ENCODE measurements at places on chromosomes 7 and 10. TPM values are rescaled to one million over a fixed set of nuclear protein-coding genes. Genes with fewer than 3 reads are reported as not detected.

The ZNF107 gene
- total RNA-seq, result 1.1 TPM

The ACHE gene
- total RNA-seq, result 1.2 TPM

The OR9A2 gene
- total RNA-seq, result not detected

The ENO4 gene
- total RNA-seq, result 0.22 TPM

DNA sequence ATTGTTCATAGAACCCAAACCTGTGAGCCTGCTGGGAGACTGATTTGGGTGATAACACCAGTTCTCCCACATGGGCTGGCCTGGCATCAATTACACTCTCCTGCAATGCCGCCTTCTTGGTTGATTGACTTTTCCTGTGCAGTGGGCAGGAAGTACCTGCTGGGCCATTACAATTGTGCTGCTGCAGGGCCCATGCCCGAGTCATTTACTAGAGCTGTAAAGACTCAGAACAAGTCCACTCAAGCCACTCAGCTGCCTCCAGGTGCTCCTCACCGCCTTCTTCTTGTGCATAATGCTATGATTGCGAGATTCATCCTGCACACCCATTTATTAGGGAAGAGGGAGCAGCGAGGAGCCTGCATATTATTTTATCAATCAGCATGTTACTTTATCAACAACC lies 264.0 kb downstream of the TCERG1L start:
- DNase-seq, result no peak

DNA sequence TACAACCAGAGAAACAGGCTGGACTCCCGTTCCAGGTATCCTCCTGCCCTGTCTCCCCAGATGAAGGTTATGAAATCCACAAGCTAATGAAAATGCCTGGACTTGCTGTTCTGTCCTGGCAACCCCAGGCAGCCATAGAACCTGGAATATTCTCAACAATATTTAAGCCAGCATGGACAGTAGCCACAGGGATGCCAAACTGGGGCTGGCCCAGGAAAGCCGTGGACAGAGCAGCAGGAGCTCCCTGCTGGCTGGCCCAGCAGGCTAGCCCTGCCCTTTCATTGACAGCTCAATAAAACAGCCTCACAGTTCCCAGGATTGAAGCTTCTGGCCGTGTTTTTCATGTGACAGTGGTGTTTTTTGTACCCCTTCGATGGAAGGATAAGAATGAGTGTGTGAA lies 230.6 kb downstream of the BMPER start:
- no peak for DNase-seq

DNA sequence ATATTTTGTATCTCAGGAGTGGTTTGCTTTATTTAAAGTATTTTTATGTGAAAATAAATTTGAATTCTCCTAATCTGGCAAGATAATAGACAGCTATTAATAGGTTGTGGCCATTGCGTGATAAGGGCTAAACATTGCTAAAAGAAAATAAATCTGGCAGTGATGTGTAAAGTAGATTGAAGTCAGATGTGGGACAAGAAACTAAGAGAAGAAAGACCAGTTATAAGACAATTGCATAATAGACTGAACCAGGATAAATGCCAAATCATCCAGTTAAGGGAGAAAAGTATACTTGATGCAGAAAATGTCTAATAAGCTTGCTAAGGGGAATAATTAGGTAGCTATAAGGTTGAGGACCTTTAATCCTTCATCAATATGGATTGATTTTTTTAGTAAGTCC lies 197.5 kb upstream of the CSTF2T start:
- DNase-seq, result no peak

DNA sequence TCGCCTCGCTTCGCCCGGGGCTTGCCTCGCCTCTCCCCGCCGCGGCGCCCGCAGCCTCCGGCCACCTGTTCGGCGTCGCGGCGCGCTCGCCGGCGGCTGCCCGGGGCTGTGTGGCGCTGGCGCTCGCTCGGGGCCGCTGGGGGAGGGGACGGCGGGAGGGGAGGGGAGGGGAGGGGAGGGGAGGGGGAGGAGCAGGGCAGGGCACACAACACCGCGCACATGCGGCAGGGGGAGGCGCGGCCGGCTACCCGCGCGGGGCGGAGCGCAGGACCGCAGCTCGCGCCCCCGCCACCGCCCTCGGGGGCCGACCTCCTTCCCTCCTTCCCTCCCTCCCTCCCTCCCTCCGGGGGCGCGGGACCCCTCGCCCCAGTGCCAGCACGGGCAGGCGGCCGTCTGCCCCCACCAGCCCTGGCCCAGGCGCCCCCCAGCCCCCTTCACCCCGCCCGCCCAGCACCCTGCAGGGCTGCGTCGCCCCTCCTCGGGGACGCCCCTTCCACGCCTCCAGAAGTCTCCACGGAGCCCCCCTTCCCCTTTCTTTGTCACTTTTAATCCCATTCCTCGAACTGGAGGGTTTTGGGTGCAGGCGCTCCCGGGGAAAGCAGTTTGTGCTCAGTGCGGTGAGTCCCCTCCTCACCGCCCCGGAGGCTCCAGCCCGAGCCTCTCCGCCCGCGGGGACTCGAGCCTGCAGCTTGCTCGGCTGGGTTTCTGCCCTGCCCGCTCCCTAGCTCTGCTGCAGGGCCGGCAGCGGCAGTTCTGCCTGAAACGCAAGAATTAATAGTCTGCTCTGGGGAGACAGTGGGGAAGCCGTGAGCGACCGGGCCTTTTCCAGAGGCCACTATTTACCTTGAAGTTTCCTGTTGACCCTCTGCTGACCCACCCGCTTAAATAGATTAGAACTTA lies at the start of gene PARD3:
PARD3 (minus strand) TSS at position 112 of the 900 bp plus-strand sequence. CDS start 301 bp downstream, outside the sequence.
- DNase-seq, result peak; percentile 87

GRCh38 chr10:113006656-113007342 lies 56.8 kb downstream of the TCF7L2 start:
- DNase-seq, result no peak
